Right atrium auricular region (tissue), 2 donors: ENCODE measurements at places on chromosomes 11 and 22.

DNA sequence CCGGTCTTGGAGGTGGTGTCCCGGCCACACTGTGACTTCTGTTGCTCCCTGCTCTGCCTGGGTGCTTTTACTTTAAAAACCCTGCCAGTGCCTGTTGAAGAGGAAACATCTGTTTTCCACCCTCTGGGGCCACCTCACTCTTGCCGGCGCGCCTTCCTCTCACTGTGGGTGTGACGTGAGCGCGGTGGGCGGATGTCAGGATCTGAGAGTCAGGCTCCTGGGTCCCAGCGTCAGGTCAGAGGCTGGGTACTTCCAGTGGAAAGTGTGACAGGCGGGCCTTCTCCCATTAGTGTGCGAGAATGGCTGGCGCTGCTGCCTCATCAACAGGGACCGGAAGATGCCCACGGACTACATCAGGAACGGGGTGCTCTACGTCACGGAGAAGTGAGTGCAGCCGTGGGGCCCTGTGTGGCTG lies 54.2 kb downstream of the GRAMD4 start:
- DNase-seq = no peak

DNA sequence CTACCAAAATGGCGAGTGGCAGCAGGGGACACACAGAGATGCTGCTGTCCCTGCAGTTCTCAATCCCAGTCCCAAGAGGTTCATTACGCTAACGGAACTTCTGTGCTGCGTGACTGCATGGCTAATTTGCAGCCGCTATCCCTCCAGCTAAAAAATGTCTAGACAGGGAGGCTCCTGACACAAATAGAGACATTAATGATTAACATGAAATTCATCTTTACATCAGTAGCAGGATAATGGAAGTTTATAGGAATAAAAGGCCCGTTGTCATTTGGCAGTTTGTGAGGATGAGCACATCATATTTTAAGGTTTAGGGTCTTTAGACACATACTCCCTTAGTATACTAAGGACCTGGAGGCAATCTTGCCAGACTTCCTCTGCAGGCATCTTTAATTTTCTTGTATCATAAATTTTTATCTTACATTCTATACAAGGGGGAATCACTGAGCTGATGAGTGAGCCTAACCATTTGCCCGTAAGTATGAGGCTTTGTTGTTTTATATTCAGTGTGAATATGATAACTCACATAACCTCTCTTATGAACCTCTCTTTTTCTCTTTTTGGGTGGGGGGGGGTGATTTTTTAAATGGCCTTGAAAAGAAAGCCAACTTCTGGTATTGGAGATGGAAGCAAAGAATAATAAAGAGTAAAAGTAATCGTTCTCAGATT lies 99.8 kb upstream of the OR9G4 start:
- DNase-seq = no peak

DNA sequence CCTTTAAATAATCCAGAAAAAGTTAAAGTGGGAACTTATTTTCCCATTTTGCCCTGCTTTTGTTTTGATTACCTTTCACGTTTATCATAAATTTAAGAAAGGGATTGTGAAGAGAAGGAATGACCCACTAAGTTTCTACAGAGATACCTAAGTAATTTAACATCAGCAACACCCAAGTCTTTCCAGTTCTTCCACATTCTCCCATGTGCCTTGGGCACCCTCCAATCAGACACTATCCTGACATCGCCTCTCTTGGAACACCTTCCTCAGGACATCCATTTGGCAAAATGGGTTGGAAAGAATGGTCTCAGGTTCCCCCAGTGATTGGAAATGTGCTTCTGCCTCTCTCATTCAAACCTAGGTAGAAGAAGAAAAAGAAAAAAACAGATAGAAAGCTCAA lies 6.3 kb downstream of the BBOX1 start:
- DNase-seq = no peak

DNA sequence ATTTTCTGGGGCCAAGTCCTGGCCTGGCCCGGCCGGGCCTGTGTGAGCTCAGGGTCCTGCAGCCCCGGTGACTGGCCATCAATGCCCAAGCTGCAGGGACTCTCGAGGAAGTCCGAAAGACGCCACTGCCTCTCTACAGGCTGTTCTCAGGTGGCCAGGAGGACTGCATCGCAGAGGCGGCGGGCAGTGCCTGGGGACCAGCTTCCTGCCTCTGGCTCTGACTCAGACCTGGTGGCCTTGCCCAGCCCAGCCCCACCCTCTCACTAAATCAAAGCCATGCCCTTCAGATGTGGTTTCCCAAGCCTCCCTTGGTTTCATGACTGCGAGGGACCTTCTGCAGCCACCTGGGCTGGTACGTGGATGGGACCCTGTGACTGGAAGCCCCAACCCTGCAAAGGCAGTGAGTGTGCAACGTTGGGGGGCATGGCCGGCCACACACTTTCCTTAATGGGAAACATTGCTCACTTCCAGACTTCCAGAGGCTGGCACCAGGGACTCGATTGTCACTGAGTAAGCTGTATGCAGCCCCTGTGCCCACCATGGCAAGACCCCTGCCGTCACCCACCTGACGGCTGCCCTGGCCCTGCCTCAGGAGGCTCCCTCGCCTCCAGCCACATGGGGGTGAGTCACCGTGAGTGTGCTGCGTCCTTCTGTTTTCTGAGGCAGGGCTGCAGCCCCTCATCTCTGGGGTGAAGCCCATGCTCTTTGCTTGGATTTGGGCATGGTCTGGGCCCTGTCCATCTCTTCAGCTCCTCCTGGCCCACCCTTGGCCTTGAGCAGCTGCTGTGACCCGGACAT lies 6.0 kb upstream of the FGF3 start:
- no peak for DNase-seq

DNA sequence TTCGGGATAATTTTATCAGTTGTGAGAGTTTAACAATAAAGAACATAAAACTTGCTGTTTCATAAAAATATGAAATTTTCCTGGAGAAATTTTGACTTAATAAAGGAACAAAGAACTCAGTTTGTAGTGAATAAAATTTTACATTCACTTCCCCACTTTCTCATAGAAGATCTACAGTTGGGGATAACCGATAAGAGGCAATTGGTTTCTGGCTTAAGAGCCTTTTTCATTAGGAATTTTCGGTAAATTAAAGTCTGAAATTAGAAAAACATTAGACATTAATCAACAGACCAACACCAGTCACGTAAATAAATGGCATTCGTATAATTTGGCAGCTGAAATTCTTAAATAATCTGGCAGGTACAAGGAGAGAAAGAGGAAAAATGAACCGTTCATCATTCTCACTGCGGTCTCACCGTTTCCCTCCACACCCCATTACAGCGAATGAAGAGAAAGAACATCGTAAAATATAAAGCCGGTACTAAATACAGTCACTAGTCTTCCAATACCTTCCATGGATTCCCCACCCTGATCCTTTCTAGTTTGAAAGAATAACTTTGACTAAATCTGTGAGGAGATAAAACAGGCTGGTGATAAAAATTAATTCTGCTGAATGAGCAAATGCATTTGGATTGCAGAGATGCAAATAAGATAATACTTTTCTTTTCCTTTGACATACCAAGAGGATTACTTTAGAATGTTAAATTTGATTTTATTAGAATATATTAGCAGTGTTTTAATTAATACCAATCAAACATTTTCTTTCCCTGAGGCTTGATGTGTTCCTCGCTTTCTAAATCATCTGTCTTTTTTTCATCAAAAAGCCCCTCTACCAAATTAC lies 19.5 kb downstream of the BLID start:
- no peak for DNase-seq

DNA sequence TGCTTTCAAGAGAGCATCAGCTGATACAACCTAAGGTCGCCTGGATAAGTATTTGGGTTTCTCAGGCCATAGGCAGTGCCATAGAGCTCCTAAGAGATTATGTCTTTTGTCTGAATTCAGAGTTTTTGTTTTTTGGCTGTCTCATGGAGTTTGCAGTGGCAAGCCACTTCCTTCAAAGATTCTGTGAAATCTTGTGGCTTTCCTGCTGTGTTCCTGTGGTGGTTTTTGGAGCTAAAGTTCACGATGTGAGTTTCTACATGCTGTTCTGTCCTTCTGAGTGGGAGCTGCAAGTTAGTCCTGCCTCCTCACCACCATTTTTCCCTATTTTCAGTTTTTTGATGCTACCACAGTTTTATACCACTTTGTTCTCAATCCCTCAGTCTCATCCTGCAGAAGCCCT lies 111.4 kb downstream of the COMMD9 start:
- no peak for DNase-seq

DNA sequence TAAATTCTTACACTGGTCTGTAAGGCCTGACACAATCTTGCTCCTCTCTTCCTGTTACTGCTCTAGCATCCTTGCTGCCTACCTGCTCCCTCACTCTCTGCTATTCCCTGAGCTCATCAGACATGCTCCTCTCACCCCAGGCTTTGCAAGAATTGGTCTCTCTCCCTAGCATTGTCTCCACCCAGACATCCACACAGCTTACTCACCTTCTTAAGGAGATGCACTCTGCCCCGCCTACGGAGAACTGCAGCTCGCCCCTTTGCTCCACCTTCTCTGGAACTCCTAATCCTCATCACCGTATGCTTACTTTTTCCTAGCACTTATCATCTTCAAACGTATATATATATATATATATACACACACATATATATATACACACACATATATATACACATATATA lies 23.3 kb upstream of the TMPRSS5 start:
- DNase-seq = no peak

DNA sequence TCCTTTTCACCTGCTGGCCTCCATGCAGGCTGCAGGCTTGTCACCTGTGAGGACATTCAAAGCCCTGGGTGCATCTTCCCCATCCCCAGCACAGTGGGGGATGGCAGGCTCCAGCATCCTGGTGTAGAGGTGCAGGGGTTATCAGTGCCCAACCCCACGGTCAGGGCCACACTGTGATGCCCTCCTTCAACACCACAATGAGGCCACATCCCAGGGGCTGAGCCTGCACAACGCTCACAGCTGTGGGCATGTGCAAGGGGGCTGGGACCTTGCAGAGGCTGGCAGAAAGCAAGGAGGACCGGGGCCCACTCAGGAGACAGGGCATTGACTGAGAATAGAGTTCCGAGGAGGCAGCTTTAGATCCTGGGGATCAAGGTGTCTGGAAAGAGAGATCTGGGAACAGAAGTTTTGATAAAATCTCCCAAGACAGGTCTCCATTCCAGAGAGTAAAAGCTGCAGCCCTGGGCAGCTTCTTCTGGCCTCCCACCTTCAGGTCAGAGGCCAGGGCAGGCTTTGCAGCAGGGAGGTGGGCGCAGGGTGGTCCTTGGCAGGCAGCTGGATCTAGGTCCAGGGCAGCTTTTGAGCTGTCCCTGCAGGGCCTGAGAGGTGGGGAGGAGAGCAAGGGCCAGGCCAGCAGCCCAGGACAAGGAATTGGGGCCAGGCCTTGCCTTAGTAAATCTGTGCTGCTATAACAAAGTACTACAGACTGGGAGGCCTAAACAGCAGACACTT lies 250.8 kb upstream of the B3GAT1 start:
- DNase-seq = peak; percentile 42

GRCh38 chr11:12410006-12410728 lies 32.8 kb downstream of the PARVA start:
- no peak for DNase-seq

GRCh38 chr22:30253205-30253852 lies 6.8 kb upstream of the LIF start:
- DNase-seq = peak; percentile 65

DNA sequence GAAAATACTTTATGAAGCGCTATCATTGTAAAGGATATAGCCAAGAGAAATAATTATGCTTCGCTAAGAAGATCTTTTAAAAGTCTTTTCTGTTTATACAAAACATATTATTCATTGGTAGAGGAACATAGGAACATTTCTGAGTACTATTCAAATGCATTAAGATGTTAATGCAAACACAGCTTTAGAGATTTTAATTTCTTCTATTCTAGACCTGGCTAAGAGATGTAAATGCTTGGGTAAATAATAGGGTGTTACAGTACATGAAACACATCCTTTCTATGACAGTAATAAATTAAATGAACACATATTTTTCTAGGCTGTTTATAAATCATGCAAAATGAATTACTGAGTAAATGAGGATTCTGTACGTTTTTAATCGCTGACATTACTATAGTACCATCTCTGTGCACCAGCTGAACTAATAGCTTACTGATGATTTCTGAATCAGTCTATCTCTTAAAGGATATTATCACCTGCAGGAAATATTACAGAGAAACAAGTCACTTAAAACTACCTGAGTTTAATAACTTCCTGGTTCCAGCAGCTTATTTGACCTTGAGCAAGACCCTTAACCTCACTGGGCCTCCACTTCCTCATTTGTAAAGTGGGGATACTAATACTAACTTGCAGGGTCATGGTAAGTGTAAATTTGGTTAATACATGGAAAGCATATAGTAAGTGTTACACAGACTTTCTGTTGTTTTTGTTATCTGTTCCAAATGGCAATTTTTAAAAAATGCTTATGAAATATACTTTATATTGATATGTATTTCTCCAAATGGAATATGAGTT lies 344.9 kb downstream of the DYNC2H1 start:
- DNase-seq = no peak

GRCh38 chr11:104547996-104548661 lies 350.1 kb downstream of the CASP12 start:
- no peak for DNase-seq

DNA sequence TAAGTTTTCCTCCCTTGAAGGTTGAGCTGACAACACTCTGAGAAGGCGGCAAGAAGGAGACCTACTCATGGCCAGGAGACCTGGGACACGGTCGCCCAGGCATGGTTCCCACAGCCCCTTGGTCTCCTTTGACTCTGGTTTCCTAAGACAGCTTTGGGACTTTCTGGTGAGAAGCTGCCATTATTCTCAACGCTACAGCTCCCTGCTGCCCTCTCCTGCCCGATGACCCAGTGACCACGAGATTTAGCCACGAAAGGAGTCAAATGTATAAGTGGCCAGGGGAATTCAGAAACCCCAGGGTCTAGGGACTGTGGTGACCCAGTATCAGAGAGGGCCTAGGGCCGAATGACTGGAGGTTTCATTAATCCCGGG lies 699 bp upstream of the SDF2L1 start:
- no peak for DNase-seq

GRCh38 chr11:11865449-11865848 lies 23.7 kb downstream of the USP47 start:
- DNase-seq = no peak

GRCh38 chr11:76838678-76839068 lies 22.0 kb upstream of the ACER3 start:
- DNase-seq = no peak

DNA sequence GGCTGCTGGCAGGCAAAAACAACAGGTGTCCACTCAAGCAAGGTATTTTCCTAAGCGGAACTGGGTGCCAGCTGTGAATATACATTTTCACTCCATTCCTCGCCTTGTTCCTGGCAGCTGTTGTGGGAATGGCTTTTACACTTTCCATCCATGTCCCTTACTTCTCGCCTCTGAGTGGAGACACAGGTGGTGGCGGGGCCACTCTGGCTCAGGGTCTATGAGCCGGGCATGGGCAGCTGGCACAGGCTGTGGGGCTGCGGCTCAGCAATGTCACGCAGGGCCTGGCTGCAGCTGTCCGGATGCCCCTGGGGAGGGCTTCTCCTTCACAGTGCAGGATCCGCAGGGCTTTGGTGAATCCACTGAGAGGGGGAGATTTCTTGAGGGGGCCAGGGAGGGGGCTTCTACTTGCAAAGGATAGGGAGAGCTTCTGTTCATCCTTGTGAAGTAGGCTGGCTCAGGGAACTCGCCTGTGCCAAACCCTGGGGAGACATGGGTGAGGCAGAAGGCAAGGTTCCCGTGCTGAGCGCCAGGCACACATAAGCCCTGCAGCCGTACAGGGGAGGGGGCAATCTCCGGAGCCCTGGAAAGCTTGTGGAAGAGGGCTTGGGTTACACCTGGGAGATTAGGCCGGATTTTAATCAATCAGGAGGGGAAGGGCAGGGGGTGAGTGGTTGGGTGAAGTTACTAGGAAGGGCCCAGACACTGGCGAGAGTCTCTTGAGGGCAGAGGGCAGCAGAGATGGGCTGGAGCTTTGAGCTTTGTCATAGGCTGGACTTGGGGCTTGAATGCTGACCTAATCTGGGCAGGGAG lies 45.7 kb downstream of the KCNQ1OT1 start:
- no peak for DNase-seq

- DNase-seq = no peak
These were observed 91.4 kb downstream of the CSNK2A3 start for GRCh38 chr11:11261629-11262028.
